ENCODE measurements at places on chromosomes 6 and 20.

- no peak for DNase-seq
These were observed 103.4 kb upstream of the FOXA2 start for GRCh38 chr20:22687676-22688349.

- no peak for DNase-seq
These were observed 21.9 kb downstream of the NCOA7 start for GRCh38 chr6:125812394-125813292.

DNA sequence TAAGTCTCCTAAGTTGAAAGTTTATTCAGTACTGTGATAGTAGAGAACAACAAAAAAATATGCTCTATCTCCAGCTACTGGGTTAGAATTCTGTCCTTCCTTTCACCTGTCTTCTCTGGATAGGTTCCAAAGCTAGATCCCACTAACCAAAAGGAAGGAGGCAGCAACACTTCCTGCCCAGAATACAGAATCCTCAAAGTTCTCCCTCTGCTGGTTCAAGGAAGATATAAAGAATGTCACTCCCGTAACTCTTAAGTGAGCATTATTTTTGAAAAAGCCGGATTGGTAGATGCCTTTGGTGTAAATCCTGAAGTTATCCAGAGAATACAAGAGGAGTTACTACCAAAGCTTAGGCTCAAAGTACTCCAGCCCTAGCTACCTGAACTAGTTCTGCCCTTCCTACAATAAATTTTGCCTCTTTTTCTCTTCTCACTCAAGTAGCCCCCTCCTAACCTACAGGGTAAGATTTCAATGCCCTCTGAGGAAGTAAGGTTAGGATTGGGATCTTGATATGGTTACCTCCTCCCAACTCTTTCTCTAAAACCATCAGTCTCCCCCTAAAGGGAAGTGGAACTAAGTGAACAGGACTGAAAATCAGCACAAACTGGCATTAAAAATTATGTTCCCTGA lies 26.0 kb upstream of the CRIP3 start:
- DNase-seq: no peak

- DNase-seq: no peak
These were observed 9.7 kb upstream of the JAG1 start for GRCh38 chr20:10683537-10683936.

GRCh38 chr20:58084966-58085365 lies 143.5 kb downstream of the ANKRD60 start:
- DNase-seq: no peak

All from activated CD8-positive, alpha-beta T cell treated with anti-CD3 and anti-CD28 coated beads, Interleukin-2, amount 10 ng/mL, durations not matched to agents 7 days and 5 days (primary cell).